ENCODE measurements at places on chromosomes 11 and 22.
A peak's percentile ranks its signal among the peaks of the same experiment; 100 is the strongest.

DNA sequence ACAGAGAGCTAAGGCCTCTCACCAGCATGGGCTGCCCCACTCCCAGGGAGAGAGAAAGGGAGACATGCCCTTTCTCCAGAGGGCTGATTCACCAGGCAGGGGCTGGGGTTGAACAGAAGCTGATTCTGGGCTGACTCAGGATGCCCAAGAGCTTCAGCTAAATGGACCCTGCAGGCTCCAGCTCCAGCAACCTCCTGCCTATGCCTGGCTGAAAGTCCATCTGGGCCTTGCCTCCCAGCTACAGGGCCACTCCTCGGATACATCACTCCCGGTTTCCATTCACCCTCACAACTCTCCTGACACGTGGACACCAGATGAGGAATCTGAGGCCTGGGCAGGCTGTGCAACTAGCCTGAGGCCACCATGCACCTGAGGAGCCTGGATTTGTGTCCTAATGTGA, 215.5 kb downstream of the BUD13 start:
- no peak for DNase-seq

DNA sequence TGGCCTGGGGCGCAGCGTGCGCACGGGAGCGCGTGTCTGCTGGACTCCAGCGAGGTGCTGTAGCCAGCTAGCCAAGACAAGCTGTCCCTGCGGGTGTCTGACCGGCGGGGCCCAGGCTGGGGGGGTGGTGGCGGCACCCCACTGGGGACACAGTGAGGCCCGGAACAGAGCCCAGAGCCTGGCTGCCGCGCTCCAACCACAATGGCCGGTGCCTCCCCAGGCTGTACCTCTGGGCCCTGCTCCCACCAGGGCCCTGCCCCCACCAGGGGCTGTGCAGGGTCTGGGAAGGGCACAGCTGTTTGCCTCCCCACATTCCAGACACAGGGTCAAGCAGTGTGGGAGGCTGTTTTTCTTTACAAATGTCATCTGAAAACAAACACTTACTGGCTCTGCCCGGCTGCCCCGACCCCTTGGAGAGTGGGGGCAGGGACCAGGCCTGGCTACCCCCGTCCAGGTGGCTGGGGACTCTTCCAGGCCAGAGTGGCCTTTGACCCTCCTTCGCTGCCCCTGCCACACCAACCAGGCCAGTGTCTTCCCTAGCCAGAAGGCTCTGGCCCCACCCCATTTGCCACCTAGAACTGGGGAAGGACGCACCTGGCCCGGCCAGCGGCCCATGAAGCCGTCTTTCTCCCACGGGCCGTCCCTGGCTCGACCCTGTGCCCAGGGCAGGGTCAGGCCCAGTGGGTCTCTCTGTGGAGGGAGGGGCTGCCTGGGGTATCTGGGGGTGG, 14.6 kb downstream of the H19 start:
- no peak for DNase-seq

GRCh38 chr11:47915374-47915773, 65.0 kb upstream of the PTPRJ start:
- DNase-seq, result peak; percentile 11

DNA sequence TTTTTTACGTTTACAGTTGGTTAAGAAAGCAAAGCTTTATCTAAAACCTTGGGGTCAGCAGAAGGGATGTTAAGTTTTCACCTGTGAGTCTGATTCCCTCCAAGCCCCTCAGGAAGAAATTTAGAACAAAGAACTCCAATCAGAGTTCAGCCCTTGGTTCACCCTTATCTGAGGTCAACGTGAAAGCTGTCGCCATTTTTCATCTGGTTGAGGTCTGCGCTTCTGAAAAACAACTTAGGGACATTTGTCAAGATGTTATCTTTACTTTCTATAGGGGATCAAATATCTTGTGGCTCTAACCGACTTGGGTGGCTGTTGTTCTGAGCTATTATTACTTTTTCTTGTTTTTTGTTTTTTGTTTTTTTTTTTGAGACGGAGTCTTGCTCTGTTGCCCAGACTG, 30.0 kb downstream of the RGL4 start:
- DNase-seq, result no peak

DNA sequence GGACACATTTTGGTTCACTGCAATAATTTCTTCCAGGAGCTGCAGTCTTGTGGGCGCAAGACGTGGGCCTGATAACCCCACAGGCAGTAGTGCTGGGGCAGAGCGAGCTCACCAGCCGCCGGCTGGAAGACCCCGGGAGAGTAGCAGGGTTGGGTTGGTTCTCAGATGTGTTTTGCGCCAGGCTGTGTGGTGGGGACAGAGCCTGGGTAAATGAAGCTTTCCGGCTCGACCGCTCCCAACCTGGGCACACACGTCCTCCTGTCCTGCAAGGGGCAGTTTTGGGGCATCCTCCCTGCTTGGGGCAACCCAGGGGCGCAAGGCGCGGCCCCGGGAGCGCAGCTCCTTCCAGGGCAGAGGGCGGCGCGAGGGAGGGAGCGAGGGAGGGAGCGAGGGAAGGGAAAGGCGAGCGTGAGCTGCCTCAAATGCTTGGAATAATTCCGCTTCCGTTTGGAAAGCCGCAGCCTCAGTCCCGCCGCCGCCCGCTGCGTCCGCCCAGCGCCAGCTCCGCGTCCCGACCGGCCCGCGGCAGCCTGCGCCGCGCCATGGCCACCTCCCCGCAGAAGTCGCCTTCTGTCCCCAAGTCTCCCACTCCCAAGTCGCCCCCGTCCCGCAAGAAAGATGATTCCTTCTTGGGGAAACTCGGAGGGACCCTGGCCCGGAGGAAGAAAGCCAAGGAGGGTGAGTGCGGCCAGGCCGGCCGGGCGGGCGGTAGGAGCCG, at the start of gene PARVA:
Gene PARVA (plus strand): TSS at position 466 of the 718 bp plus-strand sequence. CDS start 77 bp downstream, at position 543.
- peak; percentile 76 for DNase-seq

DNA sequence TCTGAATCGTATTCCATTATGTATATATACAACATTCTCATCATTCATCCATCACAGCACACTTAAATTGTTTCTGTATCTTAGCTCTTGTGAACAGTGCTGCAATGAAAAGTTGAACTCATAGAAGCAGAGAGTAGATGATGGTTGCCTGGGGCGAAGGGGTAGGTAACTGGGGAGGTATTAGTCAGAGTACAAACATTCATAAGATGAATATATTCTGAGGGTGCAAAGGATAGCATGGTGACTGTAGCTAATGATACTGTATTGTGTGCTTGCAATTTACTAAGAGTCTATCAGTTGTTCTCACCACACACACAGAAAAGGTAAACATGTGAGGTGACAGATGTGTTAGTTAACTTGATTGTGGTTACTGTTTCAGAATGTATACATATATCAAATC, 12.6 kb upstream of the RFPL2 start:
- DNase-seq, result no peak

DNA sequence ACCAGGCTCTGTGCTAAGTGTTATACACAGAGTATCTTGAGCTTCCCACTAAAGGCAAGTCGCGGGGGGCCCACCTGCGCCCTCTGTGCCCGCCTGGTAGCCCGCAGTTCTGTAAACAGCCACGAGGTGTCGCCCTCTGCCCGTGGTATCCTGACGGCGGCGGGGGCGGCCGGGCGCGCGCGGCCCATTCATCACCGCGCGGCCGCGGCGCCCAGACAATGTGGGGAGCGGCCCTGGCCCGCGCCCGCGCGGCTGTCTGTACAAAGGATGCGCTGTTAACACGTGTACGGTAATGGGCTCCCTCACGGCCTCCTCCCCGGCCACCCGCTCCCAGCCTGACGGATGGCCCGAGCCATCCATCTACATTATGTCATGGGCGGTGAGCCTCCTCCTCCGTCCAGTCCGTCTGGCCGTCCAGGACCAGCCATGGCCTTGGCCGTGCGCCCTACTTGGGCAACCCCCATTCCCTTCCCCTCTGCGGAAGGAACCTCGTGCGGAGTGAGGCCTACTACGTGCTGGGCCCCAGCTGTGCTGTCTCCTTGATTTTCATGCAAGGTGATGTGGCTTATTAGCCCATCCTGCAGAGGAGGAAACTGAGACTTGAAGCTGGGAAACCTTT, 99.4 kb downstream of the MIAT start:
- peak; percentile 59 for DNase-seq

- no peak for DNase-seq
Observed at GRCh38 chr11:134417871-134418840, 6.1 kb upstream of the B3GAT1 start.

GRCh38 chr11:112396076-112396475, 135.4 kb upstream of the PLET1 start:
- no peak for DNase-seq

DNA sequence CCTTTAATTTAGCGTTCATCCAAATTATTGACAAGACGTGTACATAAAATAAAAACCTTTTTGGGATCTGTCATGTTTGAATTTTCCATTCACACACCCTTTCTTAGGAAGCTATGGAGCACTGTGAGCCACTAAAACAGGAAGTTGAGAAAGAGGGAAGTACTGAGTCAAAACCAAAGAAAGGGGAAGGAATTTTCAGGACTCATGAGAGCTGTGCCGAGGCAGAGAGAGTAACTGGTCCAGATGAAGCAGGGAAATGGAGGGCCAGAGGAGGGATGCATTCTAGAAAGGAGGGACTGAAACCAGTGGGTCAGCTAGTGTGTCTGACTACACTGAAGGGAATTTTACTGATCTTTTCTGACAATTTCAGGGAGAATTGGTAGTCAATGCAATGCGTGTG, 24.9 kb downstream of the APLP2 start:
- no peak for DNase-seq

DNA sequence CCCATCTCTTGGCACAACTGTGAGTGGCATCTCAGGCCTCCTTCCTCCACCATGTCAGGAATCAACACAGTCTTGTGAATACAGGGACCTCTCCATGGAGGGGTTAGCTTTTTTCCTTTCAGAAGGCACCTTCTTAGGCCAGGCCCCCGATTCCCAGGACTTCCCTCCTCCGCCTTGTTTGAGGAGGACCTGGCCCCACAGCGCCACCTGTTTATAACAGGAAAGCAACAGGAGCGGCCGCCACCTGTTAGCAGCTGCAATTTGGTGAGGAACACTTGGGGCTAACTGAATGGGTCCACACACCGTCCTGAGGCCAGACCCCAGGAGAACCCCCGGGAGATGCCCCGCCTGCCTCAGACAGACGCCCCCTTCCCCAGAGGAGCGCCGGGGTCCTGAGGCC, 3.8 kb upstream of the PKP3 start:
- DNase-seq, result peak; percentile 55

DNA sequence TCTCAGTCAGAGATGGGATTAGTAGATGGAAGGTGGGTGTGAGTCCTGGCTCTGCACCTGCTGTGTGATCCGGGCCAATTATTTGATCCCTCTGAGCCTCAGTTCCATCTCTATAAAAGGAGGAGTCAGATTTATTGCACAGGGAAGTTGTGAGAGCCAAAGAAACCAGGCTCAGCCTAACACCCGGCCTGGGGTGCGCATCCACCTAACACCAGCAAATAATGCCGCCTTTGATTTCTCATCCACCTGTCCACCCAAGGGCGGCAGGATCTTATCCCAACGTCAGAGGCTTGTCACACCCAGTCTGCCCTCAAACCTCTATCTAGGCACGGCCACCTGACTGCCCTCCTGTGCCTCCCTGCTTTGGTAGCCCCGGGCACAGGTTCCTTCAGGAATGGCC, 2.4 kb downstream of the CRYBB2 start:
- DNase-seq, result no peak

GRCh38 chr22:44709881-44710392, 7.9 kb downstream of the PRR5 start:
- no peak for DNase-seq

Data from transverse colon (tissue), 4 donors.